ENCODE measurements at places on chromosomes 6 and 20.

- DNase-seq, result no peak
Observed at GRCh38 chr6:14354919-14355572, 237.5 kb downstream of the CD83 start.

- DNase-seq, result no peak
Observed at GRCh38 chr6:24441599-24441904, 38.8 kb downstream of the MRS2 start.

DNA sequence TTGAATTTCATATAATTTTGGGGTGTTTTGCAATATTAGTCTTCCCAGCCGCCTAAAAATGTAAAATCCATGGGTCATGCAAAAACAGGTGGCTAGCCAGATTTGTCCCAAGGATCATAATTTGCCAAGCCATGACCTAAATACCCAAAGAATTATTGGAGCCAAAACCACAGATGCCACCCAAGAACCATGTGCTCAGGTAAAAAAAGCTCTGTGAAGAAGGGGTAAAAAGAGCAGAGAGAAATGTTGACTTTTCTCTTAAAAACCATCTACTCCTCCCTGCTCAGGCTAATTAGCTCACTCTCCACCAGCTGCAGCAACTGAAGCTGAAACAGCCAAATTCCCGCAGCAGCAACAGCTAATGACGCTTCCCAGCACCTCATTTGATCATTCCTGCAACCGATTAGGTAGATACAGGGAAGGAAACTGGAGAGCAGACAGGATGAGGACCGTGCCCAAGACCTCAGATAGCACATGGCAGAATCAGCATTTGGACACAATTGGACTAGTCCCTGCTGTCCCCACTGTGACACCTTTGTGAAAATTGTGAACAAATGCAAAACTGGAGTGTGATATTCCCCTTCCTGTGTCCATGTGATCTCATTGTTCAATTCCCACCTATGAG, 107.9 kb upstream of the NXT1 start:
- DNase-seq, result no peak

- no peak for DNase-seq
Observed at GRCh38 chr20:45975686-45976085, 3.7 kb upstream of the ZNF335 start.

DNA sequence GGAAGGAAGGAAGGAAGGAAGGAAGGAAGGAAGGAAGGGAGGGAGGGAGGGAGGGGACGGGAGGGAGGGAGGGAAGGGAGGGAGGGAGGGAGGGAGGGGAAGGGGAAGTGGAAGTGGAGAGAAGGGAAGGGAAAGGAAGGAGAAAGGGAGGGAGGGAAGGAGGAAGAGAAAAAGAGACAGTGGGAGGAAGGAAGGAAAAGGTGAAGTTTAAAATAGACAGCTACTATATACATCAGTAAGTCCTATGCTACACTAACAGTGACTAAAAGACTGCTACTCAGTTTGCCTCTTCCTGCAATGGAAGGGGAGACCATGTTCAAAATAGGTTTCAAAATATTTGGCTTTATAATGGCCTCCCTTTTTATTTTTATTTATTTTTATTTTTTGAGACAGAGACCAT, 22.5 kb downstream of the MAP3K5 start:
- DNase-seq, result no peak

- DNase-seq, result no peak
Observed at GRCh38 chr6:150897400-150897943, 32.0 kb downstream of the MTHFD1L start.

GRCh38 chr6:69801711-69802110, 4.9 kb upstream of the LMBRD1 start:
- no peak for DNase-seq

- DNase-seq, result no peak
Observed at GRCh38 chr6:32819729-32820128, 2.9 kb upstream of the HLA-DOB start.

- DNase-seq, result no peak
Observed at GRCh38 chr6:136086686-136087085, 163.4 kb downstream of the MTFR2 start.

DNA sequence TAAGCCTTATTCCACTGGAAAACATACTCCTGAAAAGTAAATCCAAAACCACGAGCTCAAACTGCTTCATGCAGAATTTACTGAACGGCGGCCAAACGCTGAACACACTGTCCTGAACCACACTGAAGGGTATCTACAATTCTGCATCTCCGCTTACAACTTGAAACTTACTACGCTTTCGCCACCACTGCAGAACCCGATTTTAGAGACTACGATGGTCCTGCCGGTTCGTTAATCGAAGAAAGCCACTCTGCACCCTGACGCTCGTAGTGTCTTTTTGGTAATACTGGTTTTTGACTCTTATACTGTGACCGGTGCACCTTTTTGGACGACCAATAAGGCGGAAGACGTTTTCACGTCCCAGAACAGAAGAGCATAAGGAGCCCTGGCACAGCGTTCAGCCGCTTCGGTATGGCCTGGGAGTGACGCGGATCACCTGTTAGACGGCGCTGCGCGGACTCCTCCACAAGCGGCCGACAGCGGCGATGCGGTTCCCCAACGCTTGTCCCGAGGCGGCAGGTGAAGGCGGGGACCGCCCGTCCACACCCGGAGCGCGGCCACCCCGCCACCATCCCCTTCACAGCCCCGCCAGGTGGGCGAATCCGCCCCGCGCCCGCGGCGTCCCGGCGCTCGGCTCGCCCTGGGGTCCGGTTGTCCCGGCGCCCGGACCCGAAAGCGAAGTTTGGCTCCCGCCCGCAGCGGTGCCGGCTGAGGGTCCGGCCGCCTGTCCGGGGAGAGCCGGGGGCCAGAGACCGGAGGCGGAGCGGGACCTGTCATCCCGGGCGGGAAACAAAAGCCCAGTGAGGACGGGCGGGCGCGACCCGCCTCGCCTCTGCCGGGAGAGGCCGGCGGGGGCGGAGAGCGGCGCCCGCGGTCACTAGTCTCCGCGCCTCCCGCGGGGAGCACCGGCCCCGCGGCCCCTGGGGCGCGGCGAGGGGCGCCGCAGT, 784 bp downstream of the FKBP5 start:
- DNase-seq, result no peak

DNA sequence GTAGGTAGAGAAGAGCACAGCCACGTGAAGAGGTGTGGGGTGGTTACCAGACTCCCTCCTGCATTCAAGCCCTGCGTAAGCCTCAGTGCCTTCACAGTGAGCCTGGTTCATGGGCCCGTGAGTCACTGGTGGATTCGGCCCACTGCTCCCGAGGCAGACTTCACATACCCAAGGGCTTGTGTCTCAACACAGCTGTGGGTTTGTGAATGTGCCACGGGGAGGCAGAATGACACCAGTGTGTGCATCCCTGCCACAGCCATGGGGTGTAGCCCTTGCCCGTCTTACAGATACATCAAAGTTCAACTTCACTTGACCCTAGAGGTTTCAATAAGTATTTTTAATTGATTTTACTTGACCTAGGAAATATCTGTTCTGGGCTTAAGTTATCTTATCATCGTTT, 108.5 kb downstream of the MAP3K4 start:
- no peak for DNase-seq
